Stimulated activated CD8-positive, alpha-beta memory T cell treated with anti-CD3 and anti-CD28 coated beads, Interleukin-2, amount 100 ng/mL, for 1 hour (primary cell): ENCODE measurements at places on chromosomes 5 and 9.

GRCh38 chr9:136661641-136662325 lies 933 bp upstream of the EGFL7 start:
- no peak for DNase-seq

- no peak for DNase-seq
Observed at GRCh38 chr5:170418736-170419135, 29.6 kb upstream of the KCNMB1 start.

DNA sequence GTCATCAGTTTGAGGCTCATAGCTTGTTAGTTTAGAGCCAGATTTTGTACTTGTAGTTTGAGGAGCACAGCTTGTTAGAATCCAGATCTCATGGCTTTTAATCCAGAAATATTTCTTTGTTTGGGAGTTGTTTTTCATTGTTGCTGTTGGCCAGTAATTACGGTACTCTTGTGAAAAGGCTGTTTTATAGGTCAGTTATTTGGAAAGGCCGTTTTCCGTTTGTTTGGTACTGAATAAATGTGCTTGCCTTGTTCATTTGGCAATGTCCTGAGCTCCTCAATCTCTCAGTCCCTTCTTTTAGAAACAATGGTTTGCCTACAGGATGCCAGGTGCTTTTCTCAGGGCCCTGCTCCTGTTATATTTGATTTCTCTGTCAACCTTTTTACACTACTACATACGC lies 4.5 kb upstream of the MOB3B start:
- no peak for DNase-seq

- no peak for DNase-seq
Observed at GRCh38 chr5:37668524-37669047, 171.3 kb downstream of the GDNF start.

GRCh38 chr5:67897431-67897830 lies 318.1 kb upstream of the PIK3R1 start:
- no peak for DNase-seq

- no peak for DNase-seq
Observed at GRCh38 chr5:59040804-59041201, 457.9 kb downstream of the RAB3C start.

GRCh38 chr9:38638881-38639576 lies 18.6 kb upstream of the ANKRD18A start:
- DNase-seq, result no peak

DNA sequence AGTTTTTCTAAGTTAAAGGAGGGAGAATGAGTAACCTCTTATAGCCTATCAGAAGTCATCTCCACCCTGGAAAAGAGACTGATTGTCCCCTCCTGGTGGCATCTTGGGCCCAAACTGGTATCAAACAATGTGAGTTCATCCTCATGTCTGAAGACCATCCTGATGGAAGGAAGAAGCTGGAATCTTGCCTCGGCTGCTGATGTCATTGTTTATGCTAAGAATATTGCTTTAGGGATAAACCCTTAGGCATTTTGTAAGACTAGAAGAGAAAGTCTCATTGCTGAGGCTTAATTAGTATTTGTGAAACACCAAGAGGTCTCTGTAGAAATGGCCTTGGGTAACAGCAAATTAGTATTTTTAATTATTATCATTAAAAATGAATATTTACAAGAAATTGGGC lies 65.7 kb upstream of the KCNN2 start:
- DNase-seq, result no peak

- DNase-seq, result no peak
Observed at GRCh38 chr5:157708866-157709265, 22.4 kb upstream of the THG1L start.

DNA sequence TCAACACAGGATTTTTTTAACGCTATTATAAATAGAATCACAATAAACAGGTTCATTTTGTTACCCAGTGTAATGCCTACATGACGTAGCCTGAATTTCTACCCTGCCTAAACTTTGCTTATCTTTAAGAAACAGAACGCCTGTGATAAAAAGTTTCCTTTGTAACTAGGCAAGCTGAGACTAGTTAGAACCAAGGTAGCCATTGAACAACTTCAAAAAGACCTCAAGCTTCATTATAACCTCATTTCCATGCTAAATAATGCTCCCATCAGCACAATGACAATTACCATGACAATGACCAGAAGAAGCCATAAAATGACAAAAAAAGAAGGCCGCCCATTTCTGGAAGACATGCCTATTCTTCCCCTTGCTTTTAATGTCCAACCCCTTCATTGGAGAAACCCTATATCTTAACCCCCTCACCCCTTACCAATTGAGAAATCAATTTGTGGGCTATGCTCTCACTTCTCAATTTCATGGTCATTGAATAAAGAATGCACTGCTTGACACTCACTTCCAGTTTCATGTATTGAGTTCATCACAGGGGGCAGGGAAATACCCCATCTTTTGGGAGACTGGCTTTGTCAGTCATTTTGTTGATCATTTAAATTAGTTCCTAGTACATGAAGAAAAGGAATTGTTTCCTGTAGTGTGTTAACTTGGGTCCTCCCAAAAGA lies 276.8 kb downstream of the MCTP1 start:
- DNase-seq, result no peak

GRCh38 chr5:34586117-34586885 lies 69.8 kb upstream of the RAI14 start:
- DNase-seq, result no peak

GRCh38 chr9:69462394-69462793 lies 137.4 kb downstream of the ENTREP1 start:
- no peak for DNase-seq

- no peak for DNase-seq
Observed at GRCh38 chr5:96876292-96876850, at the start of gene ERAP2. TSS of gene ERAP2 (plus strand) at chr5:96876500. CDS start at chr5:96879686, 3,186 bp downstream.

DNA sequence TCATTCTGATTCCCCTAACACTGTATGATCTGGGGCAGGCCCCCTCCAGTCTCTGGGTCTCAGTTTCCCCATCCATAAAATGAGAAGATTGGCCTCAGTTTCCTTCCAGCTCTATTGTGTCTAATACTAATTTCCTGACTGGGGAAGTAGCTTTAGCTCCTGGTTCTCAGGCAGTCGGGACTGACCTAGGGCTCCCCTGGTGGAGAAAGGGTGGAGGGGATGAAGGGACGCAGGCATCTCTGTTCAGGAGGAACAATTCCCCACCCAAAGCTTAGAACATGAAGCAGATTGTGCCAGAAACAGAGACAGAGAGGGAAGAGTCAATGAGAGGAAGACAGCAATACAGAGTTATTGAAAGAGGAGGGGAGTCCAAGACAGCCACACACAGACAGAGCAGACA lies 14.2 kb upstream of the PTGS1 start:
- DNase-seq, result no peak

GRCh38 chr5:67901814-67902496 lies 313.6 kb upstream of the PIK3R1 start:
- no peak for DNase-seq

DNA sequence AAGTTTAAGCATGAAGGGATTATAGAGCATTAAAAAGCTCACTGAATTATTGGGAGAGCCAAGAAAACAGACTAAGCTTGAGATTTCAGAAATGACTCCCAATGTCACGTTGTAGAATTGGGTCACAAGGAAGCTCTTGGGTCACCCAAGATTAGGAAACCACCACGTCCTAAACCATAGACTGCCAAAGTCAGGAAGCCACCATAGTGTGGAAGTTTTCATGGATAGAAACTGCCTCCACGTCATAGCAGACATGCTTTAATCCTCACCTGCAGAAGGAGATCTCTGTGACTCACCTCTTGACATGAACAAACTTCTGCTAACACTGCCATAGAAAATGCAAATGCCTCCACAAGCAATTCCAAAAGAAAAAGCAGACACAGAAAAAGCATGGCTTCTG lies 106.3 kb downstream of the SLC1A3 start:
- no peak for DNase-seq

DNA sequence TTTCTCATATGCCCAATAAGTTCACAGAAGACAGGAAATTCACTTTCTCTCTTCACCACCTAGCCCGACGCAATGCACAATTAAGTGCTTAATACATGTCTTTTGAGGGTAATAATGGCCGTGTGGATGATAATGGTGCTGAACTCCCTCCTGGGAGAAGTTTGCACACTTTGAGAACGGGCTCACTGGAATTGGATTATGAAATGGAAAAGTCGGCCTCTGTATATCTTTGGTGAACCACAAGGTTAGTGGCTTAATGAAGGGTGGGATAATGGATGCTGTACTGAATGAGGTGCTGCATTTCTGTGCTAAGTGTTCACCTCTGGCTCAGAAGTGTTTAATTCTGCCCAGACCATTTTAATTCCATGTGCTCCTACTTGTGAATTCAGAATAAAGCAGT lies 207.5 kb downstream of the IRX2 start:
- DNase-seq, result no peak

DNA sequence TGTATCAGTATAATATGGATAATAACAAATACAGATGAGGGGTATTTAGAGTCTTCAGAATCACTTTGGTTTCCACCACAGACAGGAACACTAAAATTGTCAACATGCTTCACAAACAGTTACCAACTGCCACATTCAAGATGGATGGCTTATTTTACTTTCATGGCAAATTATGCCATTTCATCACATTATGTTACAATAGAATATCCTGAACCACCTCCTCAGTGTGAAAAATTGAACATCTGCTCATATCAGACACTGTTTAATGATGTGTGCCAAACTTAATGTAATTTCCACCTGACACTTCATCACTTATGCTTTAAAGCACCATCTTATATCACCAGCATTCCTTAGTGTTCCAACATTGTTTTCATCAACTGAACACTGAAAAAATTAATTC lies 357.4 kb downstream of the KCNN2 start:
- DNase-seq, result no peak

DNA sequence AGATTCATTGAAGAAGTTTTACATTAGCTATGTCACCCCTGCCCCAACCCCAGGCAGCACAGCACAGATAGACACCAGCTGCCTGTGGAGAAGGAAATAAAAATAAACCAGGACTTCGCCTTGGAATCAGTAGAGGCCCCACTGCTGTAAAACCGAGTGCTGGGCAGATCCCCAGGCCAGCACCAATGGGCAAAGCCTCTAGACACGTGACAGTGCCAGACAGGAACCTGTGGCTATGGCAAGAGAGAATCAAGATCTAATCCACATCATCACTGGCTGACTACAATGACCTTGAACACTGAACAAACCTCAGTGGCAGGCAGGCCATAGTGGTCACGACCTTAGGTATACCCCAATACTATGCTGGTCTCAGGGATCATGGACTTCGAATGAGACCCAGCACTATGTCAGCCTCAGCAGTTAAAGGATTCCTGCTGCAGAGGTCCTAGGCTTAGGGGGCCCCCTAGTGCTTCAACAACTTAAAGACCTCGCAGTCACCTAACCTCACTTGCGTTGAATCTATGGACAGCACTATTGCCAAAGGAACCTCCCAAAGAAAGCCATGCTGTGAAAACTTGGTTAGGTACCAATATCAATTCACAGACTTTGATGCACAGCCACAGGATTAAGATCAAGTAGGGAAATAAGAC lies 2118.6 kb upstream of the C9orf72 start:
- DNase-seq, result no peak

DNA sequence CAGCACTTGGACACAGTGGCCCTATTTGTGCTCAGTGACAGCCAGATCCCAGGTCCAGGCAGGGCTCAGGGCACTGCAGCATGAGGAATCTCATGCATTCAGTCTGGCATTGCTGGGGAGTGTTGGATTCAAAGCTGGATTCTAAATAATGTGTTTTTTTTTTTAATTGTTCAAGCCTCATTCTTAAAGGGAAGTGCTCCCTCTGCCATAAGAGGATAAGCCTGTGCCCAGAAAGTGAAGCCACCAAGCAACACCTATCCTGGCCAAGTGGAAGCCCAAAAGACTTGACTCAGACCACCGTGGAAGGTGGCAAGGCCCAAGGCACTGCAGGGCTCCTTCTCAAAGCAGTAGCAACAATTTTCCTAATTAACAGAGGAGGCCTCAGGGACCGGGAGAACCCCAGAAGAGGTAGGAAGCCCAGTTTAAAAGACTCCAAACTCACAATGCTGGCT lies 135.6 kb downstream of the ACTL7B start:
- no peak for DNase-seq

DNA sequence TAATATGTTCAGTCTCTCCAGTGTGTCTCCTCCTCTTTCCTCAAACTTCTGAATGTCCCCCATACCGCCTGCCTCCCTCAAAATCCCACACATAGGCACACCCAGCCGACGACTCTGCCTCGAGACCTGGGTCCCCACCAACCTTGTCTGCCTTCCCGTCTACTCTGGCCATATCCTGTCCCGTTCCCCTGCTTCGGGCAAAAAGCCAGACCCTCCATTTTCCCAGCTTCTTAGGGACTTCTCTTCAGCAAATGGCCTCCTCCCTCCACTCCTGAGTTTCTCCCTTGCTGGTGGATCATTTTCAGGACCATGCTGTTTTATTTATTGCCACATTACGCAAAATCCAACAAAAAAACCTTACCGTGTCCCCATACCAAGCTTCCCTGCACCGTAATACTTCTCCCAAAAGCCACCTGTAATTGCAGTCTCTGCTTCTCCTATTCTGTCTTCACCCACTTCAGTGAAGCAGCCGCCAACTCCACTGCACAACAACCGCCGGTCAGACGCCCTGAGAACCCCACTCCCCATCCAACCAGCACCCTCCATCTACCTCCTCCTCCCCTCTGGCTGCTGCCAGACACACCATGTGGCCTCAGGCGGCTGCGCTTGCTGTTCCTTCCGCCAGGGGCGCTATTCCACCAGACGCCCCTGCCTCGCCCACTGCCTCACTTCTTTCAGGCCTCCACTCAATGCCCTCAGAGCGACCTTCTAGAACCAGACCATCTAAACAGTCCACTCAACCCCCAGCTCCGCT lies 117.0 kb downstream of the TRPM6 start:
- DNase-seq, result peak; percentile 1

DNA sequence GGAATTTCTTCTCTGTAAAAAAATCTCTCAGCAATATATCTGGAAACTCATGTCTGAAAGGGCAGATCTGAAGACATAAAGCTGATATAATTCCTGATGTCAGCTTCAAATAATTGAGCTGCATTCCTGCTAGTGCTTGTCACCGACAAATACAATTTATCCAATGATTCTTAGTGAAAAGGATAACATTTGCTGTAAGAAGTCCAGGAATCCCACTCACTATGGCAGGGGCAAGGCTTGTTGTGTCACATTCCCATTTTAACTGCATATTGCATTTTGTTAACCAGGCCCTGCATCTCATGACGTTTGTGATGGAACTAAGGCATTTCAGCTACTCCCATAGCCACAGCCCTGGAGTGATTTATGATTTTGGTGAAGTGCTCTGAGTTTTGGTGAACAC lies 160.1 kb upstream of the DAB2 start:
- DNase-seq, result no peak

GRCh38 chr5:125190232-125191087 lies 444.0 kb upstream of the ZNF608 start:
- DNase-seq, result no peak

GRCh38 chr5:31492869-31493268 lies 39.0 kb downstream of the DROSHA start:
- no peak for DNase-seq

DNA sequence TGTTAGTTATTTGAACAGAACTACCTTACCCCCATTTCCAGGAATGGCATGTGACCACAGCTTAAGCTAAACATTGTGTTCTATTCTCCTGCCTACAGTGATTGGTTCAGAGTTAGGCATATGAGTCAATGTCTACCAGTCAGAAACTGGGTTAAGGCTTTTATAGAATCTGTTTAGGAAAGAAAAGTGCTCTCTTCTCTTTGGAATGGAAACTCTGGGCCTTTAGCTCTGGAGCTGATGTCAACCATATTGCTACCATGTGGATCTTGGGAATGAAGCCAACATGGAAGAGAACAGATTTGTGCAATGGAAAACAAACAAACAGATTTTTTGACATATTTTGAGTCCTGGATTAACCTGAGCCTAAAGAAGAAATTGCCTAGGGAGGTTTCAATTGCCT lies 488.9 kb upstream of the TNC start:
- no peak for DNase-seq
